ENCODE measurements at places on chromosomes 2 and 18.

DNA sequence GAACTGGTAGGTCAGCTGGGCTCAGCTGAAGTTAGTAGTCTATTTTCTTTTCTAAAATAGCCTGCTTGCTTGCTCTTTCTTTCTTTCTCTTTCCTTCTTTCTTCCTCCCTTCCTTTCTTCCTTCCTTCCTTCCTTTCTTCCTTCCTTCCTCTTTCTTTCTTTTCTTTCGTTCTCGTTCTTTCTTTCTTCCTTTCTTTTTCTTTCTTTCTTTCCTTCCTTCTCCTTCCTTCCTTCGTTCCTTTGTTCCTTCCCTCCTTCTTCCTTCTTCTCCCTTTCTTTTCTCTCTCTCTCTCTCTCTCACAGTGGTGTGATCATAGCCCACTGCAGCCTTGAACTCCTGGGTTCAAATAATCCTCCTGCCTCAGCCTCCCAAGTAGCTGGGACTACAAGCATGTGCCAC is 29.2 kb upstream of the KDM3A start:
- no peak for DNase-seq

DNA sequence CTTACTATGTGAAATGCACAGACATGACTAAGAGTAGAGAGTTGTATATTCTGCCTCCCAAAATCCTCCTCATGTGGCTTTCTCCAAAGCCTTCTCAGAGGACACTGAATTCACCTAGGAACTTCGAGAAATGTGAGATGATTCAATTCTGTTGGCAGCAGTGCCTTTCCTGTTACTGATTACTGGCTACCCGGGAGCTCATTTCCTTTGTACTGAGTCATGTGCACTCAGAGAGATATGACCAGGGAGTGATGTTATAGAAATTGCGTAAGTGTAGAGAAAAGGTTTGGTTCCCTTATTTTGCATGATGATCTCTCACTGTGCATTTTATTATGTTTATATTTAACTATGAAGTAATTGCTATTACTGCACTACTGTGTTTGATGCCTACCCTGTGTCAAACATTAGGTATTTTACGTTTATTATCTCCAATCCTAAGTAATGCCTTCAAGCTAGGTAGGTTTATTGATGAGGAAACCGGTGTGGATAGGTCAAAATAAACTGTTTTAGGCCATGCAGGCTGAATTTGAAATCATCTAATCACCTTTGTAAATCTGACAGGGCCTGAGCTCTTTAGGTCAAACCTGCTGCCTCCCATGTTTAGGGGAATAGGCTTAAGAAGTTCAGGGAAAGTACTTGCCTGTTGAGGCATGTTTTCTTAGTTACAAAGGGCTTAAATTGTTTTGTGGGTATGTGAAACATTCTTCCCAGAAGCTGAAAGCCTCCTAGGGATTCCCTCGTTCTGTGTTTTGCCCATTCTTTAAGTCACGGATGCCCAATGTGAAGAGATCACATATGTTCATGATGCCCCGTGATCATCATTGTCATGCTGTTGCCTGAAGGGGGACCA is 86.8 kb downstream of the FMNL2 start:
- peak; percentile 90 for DNase-seq

DNA sequence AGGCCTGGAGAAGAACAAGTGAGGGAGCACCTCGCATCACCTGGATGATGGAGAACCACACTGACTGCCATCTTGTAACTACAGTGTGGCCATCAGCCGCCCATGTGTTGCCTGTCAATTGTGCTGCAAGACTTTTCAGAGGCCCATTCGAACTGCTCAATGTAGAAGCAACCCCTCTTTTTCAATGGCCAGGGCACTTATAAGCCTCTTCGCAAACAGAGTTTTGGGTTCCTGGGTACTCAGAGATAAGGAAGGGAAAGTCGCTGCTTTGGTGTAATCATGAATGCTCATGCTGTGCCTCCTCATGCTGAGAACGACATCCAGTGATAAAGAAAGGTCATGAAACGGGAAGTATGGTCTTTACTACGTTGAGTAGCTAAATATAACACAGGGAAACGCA is 143.9 kb upstream of the SLC39A10 start:
- no peak for DNase-seq

DNA sequence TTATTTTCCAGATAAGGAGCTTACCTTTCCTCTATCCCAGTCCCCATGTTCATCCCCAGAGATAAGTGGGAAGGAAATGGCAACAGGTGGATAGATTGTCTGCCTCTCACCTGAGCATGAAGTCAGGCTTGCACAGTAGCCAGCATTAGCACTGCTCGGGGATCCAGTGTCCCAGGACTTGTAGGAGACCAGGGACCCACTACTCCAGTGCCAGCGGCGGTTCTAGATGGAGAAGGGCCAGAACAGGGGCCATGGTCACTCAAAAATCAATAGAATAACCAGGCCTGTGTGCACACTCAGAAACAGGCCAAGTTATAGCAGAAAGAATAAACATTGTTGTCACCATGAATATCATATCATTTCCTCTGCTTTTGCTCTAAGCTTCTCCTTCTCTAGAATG is 2.4 kb downstream of the REG1B start:
- no peak for DNase-seq

DNA sequence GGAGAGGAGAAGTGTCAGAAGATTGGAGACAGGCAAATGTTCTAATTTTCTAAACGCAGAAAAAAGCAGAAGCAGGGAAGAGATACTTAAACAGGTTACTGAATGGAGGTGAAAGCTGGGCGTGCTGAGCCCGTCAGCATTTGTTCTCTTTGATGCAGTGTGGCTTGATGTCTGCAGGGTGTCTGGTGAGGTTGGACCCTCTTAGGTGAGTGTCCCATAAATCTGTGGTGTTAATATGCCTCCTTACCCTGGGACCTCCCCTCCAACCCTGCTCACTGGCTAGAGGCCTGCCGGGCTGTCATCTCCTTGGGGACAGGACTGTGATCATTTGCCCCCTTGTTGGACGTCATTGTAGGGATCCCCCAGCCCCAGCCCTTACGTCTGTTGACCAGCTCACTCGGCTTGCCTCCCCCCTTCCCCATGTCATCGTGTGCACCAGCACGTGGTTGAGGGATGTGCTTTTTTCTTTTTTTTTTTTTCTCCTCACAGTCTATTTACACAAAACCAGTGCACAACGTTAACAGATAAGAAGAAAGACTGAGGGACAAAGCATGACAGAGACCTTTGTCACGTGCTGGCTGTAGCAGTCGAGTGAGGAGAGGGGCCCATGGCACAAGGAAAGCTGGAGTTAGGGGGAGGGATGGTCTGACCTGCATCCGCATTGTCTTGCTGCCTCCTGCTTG is 56.4 kb downstream of the NCK2 start:
- DNase-seq, result no peak

GRCh38 chr2:201383136-201383535 is 26.0 kb upstream of the FLACC1 start:
- DNase-seq, result no peak

DNA sequence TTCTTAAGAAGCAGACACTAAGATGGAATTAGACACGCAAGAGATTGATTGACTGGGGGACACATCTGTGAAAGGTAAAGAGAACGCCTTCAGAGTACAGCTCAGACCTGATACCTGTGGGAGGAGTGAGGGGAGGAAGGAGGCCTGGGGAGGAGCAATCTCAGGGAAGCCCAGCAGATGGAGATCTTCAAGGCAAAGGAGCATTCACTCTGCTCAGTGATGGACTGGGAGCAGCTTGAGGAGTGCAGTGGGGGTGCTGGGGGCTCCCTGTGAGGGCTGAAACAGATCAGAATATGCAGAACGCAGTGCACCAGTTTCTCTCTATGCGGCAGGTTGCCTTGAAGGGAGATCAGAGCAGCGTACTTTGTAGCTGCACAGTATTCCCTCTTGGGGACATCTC is 103.7 kb upstream of the ATP8B1 start:
- no peak for DNase-seq
